Cerebellar nuclear complex (tissue), 1 donor: ENCODE measurements at places on chromosomes 11 and 22.

- DNase-seq: no peak
These were observed at the start of gene RASGRP2 for GRCh38 chr11:64743591-64744543. TSS of gene RASGRP2 (minus strand) at chr11:64744142. CDS start at chr11:64742866, 1,276 bp downstream.

DNA sequence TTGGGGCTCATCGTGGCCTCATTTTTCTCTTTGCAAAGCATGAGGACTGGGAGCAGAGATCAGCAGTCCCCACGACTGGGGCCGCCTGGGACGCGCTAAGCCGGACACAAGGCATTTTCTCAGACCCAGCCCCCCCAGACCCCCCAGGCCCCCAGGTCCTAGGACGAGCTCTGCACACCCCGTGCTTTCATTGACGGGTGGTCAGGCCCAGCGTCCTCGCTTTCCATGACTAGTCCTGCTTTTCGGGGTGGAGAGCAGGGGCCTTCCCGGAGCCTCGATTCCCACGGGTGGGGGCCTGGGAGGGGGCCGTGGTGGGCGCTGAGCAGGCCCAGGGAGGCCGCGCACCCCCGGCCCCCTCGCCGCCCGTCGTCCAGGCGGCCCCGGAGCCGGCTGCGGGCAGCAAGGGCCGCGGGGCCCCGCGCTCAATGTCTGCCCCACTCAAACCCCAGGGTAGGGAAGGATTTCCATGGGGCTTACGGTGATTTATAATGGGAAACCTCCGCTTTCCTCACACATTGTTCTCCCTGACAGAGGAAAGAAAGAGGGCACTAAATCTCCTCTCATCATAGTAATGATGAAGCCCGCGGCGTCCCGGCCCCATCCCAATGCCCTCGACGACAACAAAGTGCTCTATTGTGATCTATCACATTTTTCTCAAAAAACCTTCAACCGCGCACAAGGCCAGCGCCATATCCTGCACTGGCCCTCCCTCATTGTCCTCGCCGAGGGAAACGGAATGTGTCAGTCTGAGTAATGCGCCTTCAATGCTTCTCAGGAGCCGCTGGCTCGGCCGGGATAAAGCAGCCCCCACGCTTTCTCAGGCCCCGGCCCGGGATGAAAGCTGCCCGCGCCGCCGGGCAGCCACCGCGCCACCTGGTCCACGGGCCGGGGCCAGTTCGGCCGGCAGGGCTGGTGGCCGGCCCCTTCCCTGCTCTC is 10.4 kb upstream of the LINC01488 start:
- no peak for DNase-seq

GRCh38 chr22:40270748-40271373 is 75.4 kb upstream of the ADSL start:
- no peak for DNase-seq

GRCh38 chr22:39674536-39674935 is 104.0 kb downstream of the CACNA1I start:
- DNase-seq: no peak

GRCh38 chr11:46808799-46809431 is 37.2 kb downstream of the CKAP5 start:
- DNase-seq: no peak

DNA sequence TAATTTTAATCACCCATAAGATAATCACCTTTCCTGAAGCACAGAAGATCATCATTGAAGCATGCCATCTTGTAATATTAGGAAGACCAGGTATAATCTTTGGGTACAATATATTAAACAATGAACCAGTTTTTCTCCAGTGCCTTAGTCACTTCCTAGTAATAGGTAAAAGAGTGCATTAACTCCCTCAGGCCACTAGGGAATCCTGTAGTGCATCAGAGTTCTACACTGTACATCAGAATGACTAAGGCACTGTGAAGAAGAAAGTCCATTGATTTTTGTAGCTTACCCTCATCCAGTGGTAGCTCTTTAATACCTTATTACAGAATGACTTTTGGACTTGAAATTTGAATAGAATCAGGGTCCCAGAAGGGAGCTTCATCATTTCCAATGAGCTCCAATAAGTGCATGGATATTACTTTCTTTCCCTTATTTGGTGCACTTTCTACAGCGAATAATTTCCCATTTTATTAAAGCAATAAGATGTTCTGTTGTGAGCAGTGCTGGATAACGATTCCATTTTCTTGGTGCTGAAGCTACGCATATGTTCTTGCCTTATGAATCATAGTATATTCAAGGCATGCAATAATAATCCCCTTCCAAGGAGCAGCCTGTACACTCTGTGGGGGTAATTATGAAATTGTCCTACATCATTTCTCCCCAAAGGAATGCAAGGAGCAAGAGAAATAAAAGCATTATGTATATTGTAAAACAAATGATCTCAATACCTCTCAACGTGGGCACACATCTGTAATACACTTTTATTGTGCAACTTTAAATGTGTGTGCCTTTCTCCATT is 4.7 kb downstream of the C11orf87 start:
- DNase-seq: no peak

GRCh38 chr11:78417175-78417887 is at the start of gene GAB2:
TSS of gene GAB2 (minus strand) at chr11:78417820. CDS start at chr11:78417720, 100 bp downstream.
- DNase-seq: no peak
